ENCODE measurements at places on chromosomes 11 and 22.

DNA sequence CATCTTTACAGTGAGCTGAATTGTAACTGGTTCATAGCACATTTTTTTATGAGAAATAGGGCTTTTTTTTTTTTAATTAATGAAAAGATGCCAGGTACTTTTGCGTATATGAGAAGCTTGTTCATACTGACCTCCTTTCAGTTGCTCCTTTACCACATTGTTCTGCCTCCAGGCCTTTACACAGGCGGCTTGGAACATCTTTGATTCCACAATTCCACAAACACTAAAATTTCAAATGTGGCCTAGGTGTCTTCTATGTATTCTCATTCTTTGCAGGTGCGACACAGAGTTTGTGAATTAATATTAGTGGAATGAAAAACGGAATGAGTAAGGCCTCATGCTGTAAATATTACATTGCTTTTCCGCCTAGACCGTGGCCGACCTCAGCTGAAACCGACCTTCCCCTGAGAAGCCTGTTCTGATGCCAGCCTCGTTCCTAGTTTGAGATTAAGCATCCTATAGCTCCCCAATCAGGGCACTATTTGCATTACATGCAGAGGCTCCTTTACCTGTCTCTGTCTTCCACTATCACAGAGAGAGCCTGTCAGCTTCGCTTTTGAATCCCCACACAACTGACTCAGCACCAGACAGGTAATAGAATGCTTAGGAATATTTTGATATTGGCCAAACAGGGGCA, 125.8 kb downstream of the LDLRAD3 start:
- DNase-seq = no peak

- DNase-seq = peak; percentile 22
These were observed 37.4 kb downstream of the CTNND1 start for GRCh38 chr11:57798905-57799559.

DNA sequence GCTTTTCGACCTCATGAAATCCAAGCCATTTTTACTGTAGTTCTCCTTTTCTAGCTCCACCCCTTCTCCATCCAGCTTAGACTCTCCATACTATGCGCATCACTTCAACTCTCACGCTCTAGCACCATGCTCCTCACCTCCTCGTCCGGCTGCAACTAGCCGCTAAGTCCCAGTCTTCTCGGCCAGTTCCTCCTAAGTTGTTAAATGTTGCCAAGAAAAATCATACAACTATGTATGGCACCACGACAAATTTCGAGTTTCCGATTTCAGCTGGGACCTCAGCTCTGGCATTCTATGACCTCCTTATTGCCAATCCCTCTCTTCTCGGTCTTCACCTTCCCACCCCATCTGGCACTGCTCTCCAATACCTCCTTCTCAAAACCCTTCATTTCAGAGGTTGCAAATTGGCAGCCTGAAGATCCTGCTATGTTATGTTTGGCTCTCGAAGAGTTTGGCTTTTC, 1.0 kb downstream of the ZNF70 start:
- peak; percentile 82 for DNase-seq

GRCh38 chr11:109236696-109237095, 185.3 kb upstream of the C11orf87 start:
- DNase-seq = no peak

DNA sequence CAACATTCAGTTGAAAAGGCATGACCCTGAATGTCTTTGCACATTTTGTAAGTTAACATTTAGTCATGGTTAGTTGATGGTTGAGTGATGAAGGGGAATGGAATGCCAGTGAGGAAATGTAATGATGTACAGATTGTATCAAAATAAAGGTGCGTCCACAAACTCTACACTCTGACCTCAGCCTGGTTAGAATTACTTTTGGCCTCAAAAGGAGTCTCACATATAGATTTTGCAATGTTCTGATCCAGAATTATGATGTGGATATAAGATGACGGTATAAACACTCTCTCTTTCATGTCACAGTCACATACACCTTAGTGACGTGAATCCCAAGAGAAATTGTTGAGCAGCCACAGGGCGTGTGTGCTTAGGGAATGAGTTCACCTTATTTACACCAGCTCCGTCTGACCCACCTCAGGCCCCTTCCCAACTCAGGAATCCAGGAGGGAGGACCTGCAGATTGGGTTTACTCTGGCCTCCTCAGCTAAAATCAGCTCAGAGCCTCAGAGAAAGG, 100.1 kb downstream of the RDX start:
- DNase-seq = no peak

DNA sequence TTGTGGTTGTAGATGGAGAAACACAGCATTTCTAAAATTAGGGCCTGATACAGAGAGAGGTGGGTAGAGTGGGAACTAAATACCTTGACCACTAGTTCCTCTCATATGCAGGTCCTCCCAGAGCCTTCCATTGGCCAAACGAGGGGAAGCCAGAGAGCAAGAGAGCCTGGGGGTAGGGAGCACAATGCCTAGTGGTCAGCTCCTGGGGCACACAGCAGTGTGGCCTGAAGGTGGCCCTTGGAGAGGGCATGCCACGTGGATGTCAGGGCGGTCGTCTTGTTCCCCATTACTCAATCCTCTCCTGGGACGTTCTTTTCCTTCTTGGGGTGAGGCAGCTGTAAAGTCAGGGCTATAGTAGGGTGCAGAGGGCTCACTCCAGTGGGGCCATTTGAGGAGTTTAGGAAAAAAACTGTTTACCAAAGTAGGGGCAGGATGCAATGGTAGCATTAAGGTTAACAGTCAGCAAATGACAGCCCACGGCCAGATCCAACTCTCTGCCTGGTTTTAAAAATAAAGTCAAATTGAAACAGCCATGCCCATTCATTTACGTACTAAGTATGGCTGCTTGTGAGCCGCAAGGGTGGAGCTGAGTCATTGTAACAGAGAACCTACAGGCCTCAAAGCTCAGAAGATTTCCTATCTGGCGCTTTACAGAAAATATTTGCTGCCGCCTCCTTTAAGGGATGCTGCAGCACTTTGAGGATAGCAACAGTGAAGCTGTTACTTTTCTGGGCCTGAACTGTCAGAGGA, 7.6 kb downstream of the MYO18B start:
- DNase-seq = no peak

DNA sequence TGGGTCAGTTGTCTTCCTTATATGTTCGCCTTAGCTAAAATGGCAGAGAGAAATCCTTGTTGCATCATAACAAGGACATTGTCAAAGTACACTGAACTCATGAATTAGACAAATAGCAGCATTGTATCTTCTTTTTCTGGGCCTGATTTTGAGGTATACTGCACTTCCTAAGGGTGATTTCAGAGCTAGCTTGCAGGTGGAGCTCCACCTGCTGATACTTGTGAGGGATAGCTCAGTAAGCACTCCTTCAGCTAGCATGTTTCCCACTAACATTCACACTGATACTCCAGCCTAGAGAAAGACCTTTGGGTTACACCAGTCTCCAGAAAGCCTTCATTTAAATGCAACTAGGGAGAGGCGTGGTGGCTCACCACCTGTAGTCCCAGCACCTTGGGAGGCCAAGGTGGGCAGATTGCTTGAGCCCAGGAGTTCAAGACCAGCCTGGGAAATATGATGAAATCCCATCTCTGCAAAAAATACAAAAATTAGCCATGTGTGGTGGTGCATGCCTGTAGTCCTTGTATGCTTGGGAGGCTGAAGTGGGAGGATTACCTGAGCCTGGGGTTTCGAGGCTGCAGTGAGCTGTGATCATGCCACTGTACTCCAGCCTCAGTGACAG, 29.8 kb downstream of the JAM3 start:
- DNase-seq = peak; percentile 42

DNA sequence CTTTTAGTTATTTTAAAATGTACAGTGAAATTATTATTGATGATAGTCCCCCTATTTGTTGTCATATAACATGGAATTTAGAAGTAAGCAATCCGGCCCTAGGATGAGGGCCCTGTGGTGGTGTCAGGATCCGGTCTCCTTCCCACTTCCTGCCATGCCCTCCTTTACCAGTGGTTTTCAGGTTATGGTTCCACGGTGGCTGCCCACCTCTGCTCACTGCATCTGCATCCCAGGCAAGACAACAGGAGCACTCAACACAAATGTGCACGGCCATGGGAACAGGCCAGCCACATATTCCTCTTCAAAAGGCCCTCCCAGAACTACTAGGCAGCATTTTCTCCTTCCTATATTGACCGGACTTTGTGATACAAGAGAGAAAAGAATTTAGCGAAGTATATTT, 1007.2 kb downstream of the TBC1D22A start:
- DNase-seq = no peak

DNA sequence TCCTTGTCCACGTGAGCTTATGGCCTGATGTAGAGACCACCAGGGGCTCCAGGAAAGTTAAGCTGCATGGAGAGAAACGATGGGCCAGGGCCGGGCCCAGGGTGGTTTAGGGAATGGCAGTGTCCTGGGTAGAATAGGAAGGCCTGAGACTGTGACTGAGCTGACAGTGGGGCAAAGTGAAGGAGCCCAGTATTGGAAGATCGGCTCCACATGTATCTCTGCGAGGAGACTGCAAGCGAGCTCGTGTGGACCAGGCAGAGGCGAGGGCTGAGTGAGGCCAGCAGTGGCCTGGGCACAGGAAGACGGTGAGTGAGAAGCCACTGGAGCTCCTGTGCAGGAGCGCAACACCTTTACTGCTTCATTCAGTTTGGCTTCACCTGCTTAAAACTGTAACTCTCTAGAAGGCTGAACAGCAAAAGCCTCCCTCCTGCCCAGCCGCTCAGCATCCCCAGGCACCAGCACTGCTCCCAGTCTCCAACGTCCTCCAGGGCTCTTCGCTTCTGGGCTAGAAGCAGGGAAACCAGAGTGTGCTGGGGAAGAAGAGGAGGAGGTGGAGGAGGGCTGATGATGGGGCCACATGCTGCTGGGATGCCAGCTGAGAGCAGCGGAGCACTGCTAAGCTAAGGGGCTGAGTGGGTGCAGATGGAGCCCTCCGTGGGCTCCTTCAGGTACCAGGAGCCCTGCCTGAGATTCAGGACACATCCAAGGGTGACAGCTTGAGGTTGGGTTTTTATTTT, 13.5 kb downstream of the TCIRG1 start:
- DNase-seq = no peak

DNA sequence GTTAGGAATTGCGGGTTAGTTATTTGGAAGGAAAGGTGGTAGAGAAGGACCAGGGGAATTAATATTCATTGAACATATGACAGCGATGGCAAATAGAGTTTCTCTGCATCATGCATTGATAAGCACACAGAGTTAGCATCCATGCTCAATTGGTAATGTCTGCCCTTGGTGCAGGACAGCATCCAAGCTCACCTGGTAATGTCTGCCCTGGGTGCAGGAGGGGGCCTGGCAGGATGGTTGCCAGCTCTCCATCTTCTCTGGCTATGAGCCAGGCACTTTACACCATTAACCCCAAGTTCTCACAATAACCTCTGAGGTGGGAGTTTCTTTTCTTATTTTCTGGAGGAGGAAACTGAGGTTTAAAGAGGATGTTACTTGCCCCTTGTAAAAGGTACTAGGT, 50.4 kb upstream of the RBFOX2 start:
- no peak for DNase-seq

DNA sequence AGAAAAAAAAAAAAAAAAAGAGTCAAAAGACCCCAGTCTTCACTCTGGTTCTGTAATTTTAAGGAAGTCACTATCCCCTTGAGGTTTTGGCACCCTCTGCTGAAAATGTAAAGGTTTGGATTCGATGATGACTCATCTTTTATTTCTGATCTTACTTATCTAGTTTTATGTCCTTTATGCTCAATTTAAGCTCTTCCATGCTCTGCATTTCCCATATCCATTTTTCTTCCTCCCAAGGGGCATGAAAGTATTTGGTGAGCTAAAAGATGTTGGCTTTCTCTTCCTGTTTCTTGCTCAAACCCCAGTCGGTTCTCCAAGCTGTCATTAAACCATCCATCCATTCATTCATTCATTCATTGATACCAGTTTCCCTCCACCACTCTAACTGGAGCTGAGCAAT, 61.0 kb upstream of the CDON start:
- DNase-seq = peak; percentile 14

DNA sequence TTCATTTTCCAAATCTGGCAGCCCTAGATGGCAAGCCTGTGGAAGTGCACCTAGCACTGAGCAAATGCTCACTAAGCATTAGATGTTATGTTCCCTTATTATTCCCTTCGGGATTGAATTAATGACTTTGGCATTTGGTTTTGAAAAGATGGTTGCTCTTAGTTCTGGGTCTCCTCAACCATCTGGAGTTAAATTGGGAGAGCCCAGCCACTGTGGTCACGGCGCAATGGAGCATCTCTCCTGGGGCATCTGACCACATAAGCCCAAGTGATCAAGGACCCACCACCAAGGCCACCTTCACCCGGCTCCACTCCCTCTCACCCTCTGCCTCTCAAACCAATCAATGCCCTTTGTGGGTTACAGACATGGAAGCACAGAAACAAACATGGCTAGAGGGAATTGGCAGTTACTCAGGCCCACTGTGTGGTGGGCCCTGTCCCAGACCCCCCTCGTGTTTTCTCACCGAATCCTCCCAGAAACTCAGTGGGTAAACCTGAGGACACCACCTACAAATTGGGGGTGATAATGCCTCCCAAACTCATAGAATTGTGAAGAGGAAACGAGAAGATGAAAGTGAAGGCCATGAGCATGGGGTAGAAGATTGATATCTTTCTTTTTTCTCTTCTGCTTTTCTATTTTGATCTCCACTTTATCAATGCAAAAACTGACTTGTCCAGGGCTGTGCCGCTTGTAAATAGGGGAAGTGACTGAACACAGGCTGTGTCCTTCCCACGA, 52.2 kb downstream of the IRAG1 start:
- peak; percentile 88 for DNase-seq

DNA sequence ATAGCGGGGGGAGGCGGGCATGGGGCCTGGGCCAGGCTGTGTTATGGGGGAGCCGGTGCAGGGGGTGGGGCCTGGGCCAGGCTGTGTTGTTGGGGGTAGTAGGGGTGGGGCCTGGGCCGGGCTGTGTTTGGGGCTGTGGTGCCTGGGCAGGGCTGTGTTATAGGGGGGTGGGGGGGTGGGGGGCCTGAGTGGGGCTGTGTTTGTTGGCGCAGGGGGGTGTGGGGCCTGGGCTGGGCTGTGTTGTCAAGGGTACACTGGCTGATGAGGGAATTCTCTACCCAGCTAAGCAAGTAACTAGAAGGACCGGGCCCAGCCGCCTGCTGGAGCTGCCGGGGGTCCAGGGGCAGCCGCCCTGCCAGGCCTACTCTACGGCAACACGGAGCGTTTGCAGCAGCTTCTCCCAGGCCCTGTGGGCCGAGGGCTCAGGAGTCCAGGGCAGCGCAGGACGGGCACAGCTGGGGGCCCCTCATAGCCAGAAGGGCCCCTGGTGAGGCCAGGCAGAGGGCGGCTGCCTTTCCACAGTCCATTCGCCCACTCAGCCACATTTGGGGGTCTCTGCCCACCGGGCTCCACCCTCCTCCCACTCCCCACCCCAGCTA, 10.1 kb upstream of the PIM3 start:
- no peak for DNase-seq

- no peak for DNase-seq
These were observed 14.0 kb downstream of the RPUSD4 start for GRCh38 chr11:126197277-126197939.

- DNase-seq = no peak
These were observed 251.1 kb downstream of the NXPE2 start for GRCh38 chr11:114929351-114930000.

- DNase-seq = no peak
These were observed 46.5 kb downstream of the ZBTB16 start for GRCh38 chr11:114106047-114106446.

GRCh38 chr11:10322401-10322800, 17.5 kb downstream of the ADM start:
- no peak for DNase-seq
